GM04503 (cell line): ENCODE measurements at places on chromosomes 11 and 22.

DNA sequence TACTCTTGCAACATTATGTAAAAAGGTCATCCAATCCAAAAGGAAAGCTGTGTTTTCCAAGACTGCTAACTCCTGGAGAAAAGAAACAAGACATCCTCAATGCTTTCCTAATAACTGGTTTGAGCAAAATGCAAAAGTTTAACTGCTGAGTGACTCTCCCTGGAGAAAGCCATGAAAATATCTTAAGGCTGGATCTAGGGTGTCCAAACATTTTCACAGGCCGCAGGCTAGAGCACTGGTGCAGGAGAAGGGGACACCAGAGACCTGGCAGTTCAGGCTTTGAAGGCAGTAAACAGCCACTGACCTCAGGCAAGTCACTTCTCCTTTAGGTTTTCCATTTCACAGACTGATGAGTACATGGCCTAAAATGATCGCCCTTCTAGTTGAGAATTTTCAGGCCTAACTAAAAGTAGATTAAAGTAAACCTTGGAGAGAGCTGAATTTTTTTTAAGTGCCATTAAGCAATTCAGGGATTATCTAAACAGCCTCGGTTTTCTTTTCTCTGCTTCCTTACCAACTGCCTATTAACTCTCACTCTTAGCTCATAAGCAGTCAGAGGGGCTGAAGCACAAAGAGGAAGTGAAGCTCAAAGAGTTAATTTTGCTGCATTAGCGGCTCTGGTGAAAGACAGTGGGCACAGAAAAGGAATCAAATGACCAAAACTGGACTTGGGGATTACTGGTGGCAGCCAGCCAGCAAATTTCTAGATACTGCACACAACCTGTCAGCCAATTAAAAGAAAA, 2.3 kb downstream of the CHKA start:
- DNase-seq = no peak

DNA sequence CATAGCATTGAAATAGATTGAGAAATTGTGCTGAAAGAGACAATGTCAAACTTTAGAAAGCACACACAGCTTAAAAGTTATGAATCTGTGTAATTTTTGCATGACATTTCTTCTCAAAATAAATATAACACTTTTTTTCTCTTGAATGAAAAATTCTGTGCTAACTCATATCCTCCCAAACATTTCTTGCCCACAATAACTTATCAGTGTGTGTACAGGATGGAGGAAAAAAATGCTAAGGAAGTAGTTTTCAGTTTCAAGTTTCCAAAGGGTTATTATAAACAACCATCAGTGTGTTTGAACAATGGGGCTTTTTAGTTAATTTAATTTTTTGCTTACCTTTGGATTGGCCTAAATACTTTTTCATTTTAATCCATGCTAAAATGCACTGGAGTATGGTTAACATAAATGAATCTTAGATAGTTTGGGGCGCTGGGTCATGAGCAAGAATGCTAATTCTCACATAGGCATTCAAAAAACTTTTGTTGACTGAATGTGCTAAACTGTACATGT, 82.9 kb upstream of the ARHGAP20 start:
- DNase-seq = no peak

GRCh38 chr22:29882716-29883044, 294 bp upstream of the MTMR3 start:
- no peak for DNase-seq

DNA sequence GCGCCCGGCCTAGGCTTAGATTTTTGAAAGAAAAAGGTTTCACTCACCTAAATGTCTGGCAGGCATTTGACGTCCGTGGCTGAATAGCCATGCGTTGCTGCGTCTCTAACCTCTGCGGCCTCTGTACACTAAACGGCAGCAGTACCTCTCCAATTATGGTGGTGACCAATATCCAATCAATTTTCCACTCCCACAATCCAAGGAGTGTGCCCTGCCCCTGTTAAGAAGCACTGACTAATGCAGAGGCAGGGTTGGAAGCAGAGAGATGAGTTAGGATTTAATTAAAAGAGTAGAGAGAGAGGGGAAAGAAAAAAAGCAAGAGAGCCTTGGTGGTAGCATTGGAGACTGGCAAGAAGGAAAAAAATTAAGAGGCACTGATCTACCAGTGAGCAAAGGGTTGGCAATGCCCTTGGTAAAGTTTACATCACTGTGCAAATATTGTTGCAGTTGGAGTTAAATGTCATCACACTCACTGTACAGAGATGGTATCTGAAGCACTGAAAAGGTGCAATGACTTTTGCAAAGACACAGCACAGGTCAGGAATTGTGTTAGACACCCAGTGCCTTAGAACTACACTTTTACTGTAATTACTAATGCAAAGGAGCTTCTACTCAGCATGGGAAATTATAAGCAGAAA, 526.7 kb downstream of the NTM start:
- no peak for DNase-seq

DNA sequence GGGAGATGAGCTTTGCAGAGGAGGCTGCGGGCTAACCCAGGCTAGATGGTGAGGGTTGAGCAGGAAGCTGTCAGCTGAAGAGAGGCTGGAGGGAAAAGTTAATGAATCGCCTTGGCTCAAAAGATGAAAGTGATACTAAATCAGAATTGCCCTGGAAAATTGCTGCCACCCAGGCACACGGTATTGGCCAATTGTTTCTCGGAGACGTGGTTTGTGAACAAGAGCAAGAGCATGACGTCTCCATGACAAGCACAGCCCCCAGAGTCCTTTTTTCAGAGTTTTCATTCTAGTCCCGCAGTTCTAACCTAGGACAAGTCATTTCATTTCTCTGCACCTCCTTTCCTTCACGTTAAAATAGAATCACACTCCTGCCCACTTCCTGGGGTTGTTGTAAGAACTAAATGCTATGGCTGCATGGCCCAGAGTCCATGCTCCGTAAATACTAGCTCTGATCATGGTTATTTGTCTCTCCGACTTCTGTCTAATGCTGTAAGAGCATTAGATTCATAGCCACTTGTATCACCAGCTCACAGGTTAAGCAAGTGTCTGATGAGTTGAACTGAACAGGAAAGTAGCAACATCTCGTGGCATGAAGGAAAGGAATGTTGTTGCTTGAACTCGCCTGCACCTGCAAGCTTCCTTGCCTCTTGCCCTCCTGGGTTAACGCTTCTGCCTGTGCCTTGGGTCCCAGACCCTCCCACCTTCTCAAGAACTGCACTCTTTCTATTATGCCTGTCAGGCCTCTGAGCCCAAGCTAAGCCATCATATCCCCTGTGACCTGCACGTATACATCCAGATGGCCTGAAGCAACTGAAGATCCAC, 33.8 kb upstream of the NUP50 start:
- DNase-seq = no peak

DNA sequence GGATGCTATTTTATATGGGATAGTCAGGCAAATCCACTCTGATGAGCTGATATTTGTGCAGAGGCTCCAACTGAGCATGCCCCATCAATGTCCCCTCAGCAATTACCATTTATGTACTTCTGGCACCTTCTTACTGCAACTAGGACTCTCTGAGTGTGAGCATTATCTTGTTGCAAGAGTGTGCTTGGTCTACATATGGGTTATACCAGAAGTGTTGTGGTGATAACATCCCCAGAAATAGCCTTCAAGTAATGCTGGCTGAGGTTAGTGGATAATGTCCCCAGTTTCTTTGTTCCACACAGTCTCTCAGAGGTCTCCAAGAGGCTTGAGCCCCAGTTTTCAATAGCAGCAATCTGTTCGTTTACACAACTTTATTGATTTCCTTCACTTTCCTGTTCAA, 408.6 kb downstream of the JRKL start:
- no peak for DNase-seq

- no peak for DNase-seq
Observed at GRCh38 chr22:30893434-30894370, 74.9 kb downstream of the MORC2 start.

DNA sequence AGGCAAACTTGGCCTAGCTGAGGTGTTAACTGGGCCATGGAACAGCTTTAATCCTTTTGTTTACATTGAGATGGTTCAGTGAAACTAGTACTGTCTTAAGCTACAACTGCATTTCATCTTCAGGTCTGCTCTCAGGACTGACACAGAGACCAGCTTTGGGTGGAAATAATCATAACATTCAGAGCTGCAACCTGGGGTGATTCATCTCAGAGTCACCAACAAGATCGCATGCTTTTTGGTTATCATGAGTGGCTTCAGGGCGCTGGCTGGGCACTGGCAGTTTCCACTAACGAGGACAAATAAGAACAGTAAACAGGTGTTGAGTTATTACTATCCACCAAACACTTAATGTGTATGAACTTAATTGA, 60.9 kb upstream of the PAX6 start:
- DNase-seq = no peak

DNA sequence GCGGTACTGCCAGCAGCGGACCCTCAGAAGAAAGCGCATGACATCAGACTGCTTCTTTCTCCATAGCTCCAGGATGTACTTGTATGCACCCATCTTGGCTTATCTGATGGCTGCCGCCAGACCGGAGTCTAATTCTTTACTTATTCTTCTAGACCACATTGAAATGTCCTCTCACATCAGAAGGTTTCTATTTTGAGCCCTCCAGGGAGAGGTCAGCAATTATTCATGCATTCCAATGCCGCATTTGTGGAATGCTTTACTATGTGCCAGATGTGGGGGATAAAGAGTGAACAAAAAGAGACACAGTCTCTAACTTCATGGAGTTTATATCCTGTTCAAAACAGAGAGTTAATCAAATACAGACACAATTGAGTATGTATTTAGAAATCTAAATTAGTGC, 230.1 kb downstream of the MIAT start:
- peak; percentile 91 for DNase-seq

GRCh38 chr11:21105196-21105917, 436.0 kb downstream of the NELL1 start:
- DNase-seq = no peak

DNA sequence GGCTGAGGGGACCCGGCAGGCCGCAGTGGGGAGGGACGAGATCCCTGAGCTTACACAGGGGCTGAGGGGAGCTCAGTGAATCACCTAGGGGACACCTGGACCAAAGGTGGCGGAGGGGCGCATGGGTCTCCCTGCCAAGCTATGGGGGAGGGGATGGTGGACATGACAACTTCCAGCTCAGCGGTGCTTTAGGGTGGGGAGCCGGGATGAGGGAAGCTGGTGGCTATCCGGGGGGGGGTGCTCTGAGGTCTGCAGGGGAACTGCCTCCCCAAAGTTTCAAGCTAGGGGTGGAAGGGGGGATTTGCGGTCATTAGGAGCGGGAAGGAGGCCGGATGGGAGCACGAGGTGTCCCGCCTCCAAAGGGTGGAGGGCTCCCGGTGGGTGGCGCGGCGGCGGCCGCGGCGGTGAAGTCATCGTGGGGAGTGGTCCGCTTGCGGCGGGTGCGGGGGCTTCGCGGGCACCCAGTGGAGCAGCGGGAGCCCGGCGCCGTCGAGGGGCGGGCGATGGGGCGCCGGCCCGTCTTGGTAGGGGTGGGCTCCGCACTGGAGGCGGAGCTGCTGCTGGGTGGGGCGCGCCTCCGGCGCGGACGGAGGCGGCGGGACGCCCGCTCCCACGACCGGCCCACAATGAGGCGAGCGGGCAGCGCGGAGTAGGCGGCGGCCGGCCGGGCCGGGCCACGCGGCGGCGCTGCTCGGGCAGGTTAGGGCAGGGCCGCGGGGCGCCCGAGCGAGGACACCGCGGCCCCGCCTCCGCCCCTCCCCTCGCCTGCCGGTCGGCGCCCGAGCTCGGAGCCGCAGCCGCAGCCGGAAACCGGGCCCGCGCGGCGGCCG, at the start of gene MICALL1:
Gene MICALL1, plus strand, starts transcription at position 764 of the 830 bp plus-strand sequence. CDS start 126 bp downstream, outside the sequence.
- DNase-seq = no peak

DNA sequence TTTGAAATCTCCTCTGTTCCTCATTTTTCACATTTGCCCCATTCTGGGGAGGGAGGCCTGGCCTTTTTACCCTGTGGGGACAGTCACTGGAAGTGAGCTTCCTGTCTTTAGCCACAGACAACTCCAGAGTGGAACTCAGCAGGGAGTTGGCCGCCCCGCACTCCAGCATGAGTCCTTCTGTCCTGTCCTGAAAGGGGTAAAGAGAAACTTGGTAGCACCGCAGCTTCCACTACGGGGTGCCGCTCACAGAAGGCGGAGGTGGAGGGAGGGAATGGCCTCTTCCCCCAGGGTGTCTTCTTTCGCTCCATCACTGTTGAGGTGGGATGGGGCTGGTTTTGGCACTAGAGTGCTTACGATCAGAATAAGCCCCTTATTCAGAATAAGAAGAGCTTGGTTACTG, 132.2 kb downstream of the ST3GAL4 start:
- DNase-seq = no peak

DNA sequence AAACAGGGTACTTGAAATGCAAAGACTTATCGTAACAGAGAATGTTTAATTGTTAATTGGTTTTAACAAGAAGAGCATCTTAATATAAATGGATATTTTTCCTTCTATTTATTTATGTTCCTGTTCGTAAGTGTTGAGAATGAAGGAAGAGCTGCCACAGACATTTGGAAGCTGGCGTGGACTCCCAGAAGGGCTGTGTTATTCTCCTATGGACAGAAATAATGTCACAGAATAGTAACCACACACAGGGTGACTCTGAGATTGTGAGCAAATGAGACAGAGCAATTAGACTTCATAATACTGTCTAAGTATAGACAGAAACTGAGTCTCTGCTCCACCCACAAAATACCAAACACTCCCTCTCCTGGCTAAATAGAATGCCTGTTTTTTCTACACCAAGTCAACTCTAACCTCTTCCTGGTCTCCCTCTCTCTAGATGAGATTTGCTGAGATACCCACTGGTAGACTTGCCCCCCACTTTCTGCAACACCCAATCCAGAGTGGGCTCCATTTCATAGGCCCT, 6.1 kb downstream of the APOL3 start:
- DNase-seq = no peak

- no peak for DNase-seq
Observed at GRCh38 chr11:115300660-115301428, 203.4 kb downstream of the CADM1 start.

DNA sequence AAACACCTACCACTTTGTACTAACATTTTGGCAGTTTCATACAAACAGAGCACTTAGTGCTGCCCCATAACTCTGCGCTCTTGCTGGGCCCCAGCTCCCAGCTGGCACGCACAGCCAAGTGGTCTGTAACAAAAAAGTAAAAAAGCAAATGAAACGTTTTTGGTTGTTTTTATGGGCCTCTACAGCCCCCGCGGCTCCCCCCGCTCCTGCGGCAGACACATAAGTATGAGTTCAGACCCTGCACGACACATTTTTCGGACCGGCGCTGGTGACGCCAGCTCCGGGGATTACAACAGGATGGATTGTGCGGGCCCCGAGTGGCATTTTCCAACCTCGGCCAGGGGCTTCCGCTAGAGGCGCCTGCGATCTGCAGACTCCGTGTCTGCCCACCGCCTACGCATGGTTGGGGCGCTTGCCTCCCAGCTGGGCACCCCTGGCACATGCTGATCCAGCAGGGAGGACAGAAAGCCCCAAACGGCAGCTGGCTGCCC, 418.2 kb downstream of the SOX6 start:
- DNase-seq = no peak

- no peak for DNase-seq
Observed at GRCh38 chr11:2947744-2948143, 18.5 kb upstream of the PHLDA2 start.

GRCh38 chr11:13691286-13691899, 22.9 kb downstream of the FAR1 start:
- no peak for DNase-seq

GRCh38 chr11:68695531-68695930, 11.2 kb downstream of the GAL start:
- no peak for DNase-seq

- DNase-seq = peak; percentile 91
Observed at GRCh38 chr11:130897262-130898182, 18.8 kb downstream of the SNX19 start.

GRCh38 chr11:702462-703461, 3.3 kb upstream of the EPS8L2 start:
- DNase-seq = no peak
